ENCODE measurements at places on chromosomes 3 and 15.
A peak's percentile ranks its signal among the peaks of the same experiment; 100 is the strongest.

- no peak overlapping the region for H3K27ac ChIP-seq
- peaks cover 6% of the 10 kb centered on the region for H3K27me3 ChIP-seq
- peaks cover 7% of the 10 kb centered on the region for H3K36me3 ChIP-seq
- no peak overlapping the region for H3K4me3 ChIP-seq
- no peak for DNase-seq
- peaks cover 22% of the 10 kb centered on the region for H3K4me1 ChIP-seq
Measured at GRCh38 chr3:27630885-27631284, 91.2 kb downstream of the EOMES start.

GRCh38 chr3:123621186-123621849, 36.5 kb upstream of the HACD2 start:
- no peak overlapping the region for H3K27ac ChIP-seq
- no peak overlapping the region for H3K4me3 ChIP-seq
- no peak for DNase-seq
- no peaks in the 10 kb centered on the region for H3K36me3 ChIP-seq

DNA sequence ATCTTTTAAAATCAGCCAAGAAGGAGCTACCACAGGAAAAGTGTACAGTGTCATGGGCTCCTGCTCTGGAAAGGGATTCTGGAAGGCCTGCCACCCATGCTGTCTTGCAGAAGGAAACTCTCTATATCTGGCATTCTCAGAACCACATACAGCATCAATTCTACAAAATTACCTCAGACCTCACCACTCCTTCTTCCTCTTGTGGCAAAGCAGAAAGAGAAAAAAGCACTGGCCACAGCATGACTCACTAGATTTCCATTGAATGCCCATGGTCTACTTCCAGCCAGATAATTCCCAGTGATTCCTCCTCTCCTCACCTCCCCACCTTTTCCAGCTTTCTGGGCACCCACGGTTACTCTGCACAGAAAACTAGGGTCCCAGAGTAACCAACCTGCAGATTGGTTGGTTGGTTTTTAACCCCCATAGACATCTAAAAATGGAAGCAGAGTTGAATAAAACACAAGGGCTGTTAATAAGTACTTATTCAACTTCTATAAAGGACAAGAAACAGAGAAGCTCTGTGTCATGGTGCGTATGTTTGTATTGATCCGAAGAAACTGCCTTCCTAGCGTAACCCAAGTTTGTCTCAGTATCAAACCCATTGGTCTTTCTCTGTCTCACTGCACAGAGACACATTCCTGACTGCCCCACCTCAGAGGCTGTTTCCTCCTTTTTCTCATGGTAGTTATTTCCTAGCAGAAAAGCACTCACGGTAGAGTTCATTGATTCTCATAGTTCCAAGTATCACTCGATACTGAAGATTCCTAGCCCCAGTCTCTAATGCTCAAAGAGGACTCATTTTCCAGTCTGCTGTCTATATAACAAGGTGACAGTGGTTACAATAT, 67.7 kb downstream of the LDHAL6B start:
- no peak overlapping the region for H3K27ac ChIP-seq
- no peak overlapping the region for H3K4me3 ChIP-seq
- no peaks in the 10 kb centered on the region for H3K27me3 ChIP-seq
- H3K4me1 ChIP-seq, result peaks cover 24% of the 10 kb centered on the region
- H3K36me3 ChIP-seq, result no peaks in the 10 kb centered on the region

- H3K36me3 ChIP-seq, result no peaks in the 10 kb centered on the region
- no peak overlapping the region for H3K4me3 ChIP-seq
- no peak for DNase-seq
- no peak overlapping the region for H3K27ac ChIP-seq
Measured at GRCh38 chr3:148682997-148683396, 14.7 kb upstream of the AGTR1 start.

DNA sequence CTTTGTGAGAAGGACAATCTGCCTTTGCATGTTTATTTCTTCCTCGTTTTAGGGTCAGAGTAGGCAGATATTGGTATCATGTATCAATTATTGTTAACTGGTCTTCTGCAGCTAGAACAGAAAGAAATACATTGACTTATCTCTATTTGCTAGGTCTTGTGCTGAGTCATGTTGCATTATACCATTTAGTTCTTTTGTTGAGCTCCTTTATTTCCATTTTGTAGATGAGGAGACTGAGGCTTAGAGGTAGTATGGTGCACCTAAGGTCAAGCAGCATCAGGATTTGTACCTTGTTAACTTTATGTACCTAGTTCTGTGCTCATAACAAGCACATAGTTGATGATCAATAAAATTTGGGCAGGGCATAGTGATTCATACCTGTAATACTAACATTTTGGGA, 182.6 kb downstream of the ITPR1 start:
- H3K36me3 ChIP-seq, result peaks cover 7% of the 10 kb centered on the region
- DNase-seq, result no peak
- H3K4me1 ChIP-seq, result peaks cover 7% of the 10 kb centered on the region
- H3K27ac ChIP-seq, result no peak overlapping the region
- no peak overlapping the region for H3K4me3 ChIP-seq

DNA sequence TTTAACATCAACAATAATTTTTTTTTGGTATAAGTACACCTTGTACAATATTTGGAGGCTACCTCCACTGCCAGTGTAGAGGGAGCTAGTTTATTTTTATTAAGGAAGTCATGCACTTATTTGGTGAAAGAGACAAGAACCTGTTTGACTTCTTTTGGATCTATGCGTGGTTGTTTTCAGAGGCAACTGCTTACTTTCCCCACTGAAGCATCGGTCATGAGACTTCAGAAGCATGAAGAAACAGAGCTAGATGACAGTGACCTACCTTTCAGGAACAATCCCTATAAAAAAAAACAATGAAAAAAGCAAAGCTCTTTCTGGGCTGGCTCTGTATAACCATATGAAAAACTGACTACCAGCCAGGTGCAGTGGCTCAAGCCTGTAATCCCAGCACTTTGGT, 20.0 kb upstream of the ZNF148 start:
- no peak overlapping the region for H3K27ac ChIP-seq
- no peaks in the 10 kb centered on the region for H3K36me3 ChIP-seq
- H3K27me3 ChIP-seq, result peaks cover 5% of the 10 kb centered on the region
- H3K4me3 ChIP-seq, result no peak overlapping the region
- DNase-seq, result no peak
- H3K4me1 ChIP-seq, result peaks cover 9% of the 10 kb centered on the region

- H3K27ac ChIP-seq, result no peak overlapping the region
- H3K4me1 ChIP-seq, result no peaks in the 10 kb centered on the region
- H3K27me3 ChIP-seq, result no peaks in the 10 kb centered on the region
Measured at GRCh38 chr3:36058404-36059030, 321.8 kb upstream of the STAC start.

DNA sequence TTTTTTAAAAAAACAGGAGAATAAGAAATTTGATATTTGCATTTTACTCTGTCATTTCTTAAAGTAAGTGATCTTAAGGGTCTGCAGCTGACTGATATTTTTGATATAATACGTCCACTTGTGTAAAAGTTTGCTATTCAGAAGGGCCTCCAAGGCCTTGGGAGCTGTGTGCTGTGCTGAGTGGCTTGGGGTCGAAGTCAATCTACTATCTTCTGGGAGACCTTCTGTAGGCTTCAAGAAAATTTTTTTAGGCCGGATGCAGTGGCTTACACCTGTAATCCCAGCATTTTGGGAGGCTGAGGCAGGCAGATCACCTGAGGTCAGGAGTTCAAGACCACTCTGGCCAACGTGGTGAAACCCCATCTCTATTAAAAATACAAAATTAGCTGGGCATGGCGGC, 26.3 kb downstream of the THSD4 start:
- no peaks in the 10 kb centered on the region for H3K36me3 ChIP-seq
- no peak overlapping the region for H3K4me3 ChIP-seq
- DNase-seq, result no peak
- H3K4me1 ChIP-seq, result peaks cover 1% of the 10 kb centered on the region

DNA sequence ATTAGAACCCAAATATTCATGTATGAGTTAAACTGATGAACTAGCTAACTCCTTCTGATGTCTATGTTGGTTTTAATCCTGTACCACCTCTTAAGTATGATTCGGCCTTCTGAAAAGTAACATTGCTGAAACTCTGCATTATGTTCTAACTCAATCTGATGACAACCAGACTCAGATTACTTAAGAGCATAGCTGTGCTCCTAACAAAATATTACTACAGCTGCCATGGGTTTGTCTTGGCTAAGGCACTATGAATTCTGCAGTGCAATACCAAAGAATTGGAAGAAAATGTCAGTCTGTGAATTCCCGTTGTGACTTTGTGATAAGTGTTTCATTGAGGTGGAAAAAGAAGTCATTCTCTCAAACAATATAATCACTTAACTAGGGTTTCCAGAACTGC, 224.4 kb downstream of the ZMAT3 start:
- no peaks in the 10 kb centered on the region for H3K36me3 ChIP-seq
- H3K27me3 ChIP-seq, result peaks cover 9% of the 10 kb centered on the region
- no peak overlapping the region for H3K4me3 ChIP-seq

DNA sequence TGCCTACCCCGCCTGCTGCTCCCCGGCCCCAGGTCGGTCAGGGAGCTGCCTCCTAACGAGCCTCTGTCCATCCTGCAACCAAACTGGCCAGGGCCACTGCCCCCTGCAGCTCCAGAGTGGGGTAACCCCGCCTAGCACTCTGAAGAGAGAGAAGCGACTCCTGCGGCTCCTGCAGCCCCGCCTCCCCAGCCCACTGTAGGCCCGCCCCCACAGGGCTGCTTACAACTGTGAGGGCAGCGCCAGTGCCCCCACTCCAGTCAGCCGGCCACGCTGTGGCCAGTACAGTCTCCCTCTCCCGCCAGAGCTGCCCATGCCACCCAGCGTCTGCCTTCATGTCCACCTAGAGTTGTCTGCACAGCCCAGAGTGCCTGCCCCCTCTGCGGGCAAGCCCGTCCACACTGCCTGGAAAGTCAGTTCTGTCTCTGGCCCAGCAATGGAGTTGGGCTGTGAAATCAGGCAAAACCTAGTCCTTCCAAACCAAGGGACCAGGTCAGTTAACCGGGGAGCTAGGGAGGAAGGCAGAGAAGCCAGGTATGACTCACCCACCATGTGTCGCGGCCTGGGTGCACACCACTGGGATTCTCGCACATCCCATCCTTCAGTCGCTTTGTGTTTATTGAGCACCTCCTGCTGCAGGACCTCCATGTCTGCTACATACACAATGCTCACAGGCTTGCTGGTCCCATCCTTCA, 2.4 kb downstream of the UCN2 start:
- H3K36me3 ChIP-seq, result no peaks in the 10 kb centered on the region
- H3K4me1 ChIP-seq, result peaks cover 11% of the 10 kb centered on the region
- H3K4me3 ChIP-seq, result peak overlapping the region; percentile 19
- H3K27me3 ChIP-seq, result peaks cover 3% of the 10 kb centered on the region

DNA sequence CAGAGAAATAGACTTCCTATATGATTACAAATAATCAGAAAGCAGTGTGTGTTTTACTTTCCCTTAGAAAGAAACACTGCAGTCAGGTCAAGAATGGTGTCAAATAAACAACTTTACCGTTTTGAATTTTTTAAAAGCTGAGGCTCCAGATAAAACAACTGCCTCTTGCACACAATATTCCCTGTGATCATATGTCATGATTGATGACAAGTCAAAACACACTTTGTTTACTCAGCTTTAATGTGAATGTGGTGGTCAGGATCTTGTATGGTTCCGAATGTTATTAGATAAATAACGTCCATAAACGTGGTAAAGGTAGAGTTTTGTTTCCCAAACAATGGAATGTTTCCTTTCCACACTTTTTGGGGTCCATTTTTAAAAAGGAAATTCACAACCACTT, 428.4 kb upstream of the MDFIC2 start:
- peaks cover 21% of the 10 kb centered on the region for H3K4me1 ChIP-seq
- DNase-seq, result no peak
- no peak overlapping the region for H3K27ac ChIP-seq
- no peaks in the 10 kb centered on the region for H3K27me3 ChIP-seq

GRCh38 chr3:44899683-44900367, 25.4 kb downstream of the TGM4 start:
- no peaks in the 10 kb centered on the region for H3K27me3 ChIP-seq
- no peak overlapping the region for H3K27ac ChIP-seq
- no peak overlapping the region for H3K4me3 ChIP-seq
- H3K36me3 ChIP-seq, result no peaks in the 10 kb centered on the region
- DNase-seq, result no peak

DNA sequence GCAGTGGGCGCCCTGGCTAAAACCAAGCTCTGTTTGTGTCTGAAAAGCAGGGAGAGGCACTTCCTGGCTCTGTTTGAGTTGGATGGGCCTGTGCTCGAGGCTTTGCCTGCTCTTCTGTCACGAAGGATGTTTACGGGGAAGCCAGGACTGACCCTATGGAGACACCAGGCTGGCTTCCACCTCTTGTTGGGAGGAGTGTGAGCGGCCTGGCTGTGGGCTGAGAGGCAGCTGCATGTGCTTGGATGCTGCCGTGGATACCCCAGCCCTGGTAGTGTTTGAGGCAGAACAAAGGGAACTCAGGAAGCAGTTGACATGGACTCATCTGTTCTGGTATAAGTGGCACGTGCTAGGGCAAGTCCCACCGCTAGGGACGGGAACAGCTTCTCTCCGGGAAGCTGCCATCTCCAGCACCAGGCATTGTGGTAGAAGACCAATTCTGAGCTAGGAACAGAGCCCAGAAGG, 17.6 kb upstream of the SLC41A3 start:
- H3K27me3 ChIP-seq, result no peaks in the 10 kb centered on the region
- H3K27ac ChIP-seq, result no peak overlapping the region
- no peaks in the 10 kb centered on the region for H3K4me1 ChIP-seq
- H3K4me3 ChIP-seq, result no peak overlapping the region
- DNase-seq, result no peak

DNA sequence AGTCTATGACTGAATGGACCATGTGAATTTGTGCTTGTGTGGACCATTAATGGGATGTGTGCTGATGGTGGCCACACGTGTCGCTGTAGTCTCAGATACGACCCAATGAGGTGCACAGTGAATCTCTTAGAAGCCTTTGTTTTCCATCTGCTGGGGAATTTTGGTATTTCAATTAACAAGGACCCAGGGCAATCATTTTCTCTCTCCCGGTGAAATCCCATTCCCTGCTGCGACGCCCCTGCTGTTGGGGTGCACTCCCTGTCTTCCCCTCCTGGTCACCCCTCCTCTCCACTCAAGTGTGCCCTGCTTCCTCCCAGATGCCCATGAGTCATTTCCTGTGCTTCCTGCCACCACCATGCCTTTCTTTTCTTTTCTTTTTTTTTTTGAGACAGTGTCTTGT, 32.7 kb downstream of the EBLN2 start:
- no peaks in the 10 kb centered on the region for H3K36me3 ChIP-seq
- no peak overlapping the region for H3K4me3 ChIP-seq
- no peak overlapping the region for H3K27ac ChIP-seq
- H3K27me3 ChIP-seq, result no peaks in the 10 kb centered on the region
- DNase-seq, result no peak
- peaks cover 2% of the 10 kb centered on the region for H3K4me1 ChIP-seq

- no peaks in the 10 kb centered on the region for H3K27me3 ChIP-seq
- H3K4me1 ChIP-seq, result no peaks in the 10 kb centered on the region
- H3K36me3 ChIP-seq, result no peaks in the 10 kb centered on the region
- H3K4me3 ChIP-seq, result no peak overlapping the region
- no peak for DNase-seq
Measured at GRCh38 chr3:142281474-142281873, 56.1 kb upstream of the GK5 start.

GRCh38 chr3:52733256-52733891, 27.5 kb downstream of the SPCS1 start:
- no peak for DNase-seq
- peaks cover 68% of the 10 kb centered on the region for H3K36me3 ChIP-seq
- H3K27me3 ChIP-seq, result no peaks in the 10 kb centered on the region
- no peaks in the 10 kb centered on the region for H3K4me1 ChIP-seq

Measured in progenitor cell of endocrine pancreas (in vitro differentiated cells).